ENCODE measurements at places on chromosomes 13 and 19.

- no peak for DNase-seq
Observed at GRCh38 chr19:7397687-7398086, 49.0 kb downstream of the ARHGEF18 start.

- no peak for DNase-seq
Observed at GRCh38 chr19:1460033-1460995, 10.4 kb downstream of the APC2 start.

- DNase-seq: peak; percentile 38
Observed at GRCh38 chr19:19214892-19215291, 3.1 kb downstream of the NCAN start.

GRCh38 chr13:66353664-66354063, 876.5 kb downstream of the PCDH9 start:
- no peak for DNase-seq

DNA sequence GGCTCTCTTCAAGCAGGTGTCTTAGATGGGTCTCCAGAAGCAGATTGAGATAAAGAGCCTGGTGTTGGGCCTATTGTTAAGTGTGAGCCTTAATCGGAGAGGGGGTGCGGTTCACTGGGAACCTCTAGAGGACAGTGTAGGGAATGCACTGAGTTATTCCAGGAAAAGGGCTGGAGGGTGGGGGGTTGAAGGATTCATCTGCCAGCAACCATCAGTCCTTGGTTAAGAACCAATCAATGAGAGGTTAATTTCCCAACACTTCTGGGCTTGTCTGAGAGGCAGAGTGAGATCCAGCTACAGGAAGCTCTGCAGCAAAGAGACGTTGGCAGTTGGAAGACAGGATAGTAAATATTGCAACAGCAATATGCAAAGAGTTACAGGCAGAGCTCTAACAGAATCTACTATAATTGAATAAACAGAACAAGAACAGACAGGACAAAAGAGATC, 28.7 kb downstream of the CYP4F2 start:
- DNase-seq: peak; percentile 28

DNA sequence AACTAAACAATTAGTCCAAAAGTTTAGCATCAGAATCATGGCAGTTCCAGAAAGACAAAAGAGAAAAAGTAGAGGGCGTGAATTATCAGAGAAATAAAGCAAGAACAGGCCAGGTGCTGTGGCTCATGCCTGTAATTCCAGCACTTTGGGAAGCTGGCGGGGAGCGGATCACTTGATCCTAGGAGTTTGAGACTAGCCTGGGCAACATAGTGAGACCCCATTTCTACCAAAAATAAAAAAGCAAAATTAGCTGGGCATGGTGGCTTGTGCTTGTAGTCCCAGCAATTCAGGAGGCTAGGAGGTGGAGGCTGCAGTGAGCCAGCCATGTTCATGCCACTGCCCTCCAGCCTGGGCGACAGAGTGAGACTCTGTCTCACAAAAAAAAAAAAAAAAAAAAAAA, 18.4 kb downstream of the ARL11 start:
- no peak for DNase-seq

GRCh38 chr19:17645339-17645963, 42.7 kb downstream of the UNC13A start:
- DNase-seq: no peak

GRCh38 chr13:75636436-75637180, 478 bp downstream of the LMO7 start:
- DNase-seq: peak; percentile 24

GRCh38 chr13:41085961-41086585, 24.8 kb downstream of the WBP4 start:
- no peak for DNase-seq

- no peak for DNase-seq
Observed at GRCh38 chr13:40629678-40630384, 36.6 kb downstream of the FOXO1 start.

- no peak for DNase-seq
Observed at GRCh38 chr13:95236774-95237173, 64.5 kb downstream of the ABCC4 start.

DNA sequence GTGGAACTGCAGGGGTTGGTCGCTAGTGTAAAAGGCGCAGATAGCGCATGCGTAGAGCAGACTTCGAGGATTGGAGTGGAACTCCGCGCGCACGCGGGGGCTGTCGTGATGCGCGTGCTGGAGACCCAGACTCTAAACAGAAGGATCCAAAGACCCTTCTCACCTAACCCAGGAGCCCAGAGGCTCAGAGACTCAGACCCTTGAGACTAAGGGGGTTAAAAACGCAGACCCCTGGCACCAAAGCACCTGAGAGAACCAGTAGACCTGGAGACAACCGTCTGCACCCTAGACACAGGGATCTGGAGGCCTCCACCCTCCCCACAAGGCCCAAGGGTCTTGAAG, 567 bp upstream of the CTU1 start:
- DNase-seq: no peak

DNA sequence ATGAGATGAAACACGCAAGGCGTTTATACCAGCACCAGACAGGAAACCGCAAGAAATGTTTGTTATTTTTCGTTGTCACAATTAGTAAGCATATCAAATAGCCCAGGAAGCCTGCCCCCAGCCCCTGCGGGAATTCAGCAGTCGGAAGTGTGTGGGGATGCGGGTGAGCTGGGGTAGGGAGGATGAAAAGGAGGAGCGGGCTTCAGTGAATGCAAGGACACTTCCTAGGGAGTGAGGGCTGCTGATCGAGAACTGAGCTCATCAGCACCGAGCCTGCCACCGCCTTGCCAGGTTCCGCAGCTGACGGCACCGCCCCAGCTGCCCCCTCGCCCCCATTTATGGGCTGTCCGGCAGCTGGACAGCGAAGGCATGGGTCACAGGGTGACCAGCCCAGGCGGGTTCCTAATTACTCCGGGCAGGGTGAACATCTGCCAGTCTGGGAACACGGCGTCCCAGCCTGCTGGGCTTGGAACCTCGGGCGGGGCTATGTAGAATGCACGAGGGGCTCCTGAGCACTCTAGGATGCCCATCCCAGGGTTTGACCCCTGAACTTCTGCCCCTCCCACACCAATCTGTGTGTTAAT, 1.6 kb upstream of the BEST2 start:
- no peak for DNase-seq

DNA sequence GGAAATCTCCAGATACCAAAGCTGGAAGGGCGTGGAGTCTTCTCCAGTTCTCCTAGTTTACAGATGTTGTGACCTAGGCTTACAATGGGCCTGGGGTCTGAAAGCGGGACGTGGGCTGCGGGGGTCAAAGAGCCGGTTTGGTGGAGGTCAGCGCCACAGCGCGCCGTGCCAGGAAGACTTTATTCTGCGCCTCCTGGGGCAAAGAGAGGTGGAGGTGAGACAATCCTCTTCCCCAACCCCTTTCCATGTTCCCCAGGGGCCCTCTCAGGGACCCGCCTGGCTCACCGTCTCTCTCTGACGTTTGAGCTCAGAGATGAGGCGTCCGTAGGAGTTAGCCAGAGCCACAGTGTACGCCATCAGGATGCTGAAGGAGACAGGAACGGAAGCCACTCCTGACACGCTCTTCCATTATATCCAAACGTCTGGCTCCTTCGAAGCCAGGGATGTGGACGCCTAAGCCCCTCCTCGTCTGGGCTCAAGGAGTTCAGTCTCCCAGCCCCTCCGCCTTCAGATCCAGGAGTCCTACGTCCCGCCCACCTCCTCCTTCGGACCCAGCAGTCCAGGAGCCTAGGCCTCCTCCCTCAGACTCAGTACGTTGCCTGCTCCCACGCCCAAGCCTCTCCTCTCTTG, 776 bp upstream of the LENG1 start:
- peak; percentile 78 for DNase-seq

DNA sequence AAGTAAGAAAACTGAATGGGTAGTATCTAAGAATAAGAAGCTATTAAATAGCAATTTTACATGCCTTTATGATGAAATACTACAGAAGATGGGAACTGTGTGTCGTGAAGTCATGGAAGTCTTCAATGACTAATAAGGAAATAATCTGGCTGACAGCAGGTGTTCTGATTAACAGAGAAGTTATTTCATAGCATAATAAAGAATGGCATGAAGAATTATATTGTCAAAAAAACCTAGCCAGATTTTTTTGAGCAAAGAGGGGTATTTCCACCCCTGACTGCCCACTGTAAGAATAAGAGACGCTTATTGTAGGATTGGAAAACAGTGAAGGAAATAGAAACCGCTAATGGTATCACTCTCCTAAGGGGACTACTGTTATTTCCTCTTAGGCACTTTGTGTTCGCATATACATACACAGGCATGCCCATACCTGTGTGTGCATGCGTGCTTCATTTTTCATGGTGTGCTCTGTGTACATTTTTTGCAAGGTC, 318.8 kb downstream of the SHISA2 start:
- DNase-seq: no peak

GRCh38 chr19:30402436-30403202, 30.4 kb downstream of the ZNF536 start:
- DNase-seq: no peak

GRCh38 chr13:88862095-88862620, 1191.0 kb downstream of the SLITRK5 start:
- no peak for DNase-seq

DNA sequence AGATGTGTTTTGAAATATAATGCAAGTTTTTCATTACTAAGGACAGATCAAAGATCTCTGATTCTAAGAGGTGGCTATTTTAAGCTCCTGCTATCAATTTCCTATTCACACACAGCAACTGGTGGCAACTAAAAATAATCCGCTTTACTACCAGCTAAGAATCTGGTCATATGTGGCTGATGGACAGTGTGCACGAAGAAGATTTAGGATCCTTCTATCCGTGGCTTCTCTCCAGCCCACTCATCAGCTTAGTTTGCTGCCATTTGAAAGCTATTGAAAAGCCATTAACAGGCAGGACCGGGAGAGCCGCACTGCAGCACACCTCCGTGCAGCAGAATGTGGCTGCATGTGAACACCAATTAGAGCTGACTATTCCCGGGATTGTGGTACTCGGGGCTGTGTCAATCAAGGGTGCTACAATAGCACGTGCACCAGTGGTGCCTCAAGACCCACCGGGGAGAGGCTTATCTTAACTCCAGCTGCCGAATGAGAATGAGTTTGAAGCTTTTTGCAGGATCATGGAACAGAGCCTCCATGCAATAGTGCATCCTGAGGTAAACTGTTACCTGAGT, at the start of gene MYO16:
MYO16 (plus strand) TSS at position 431 of the 572 bp plus-strand sequence. CDS start 234 bp downstream, outside the sequence.
- DNase-seq: no peak

- DNase-seq: no peak
Observed at GRCh38 chr13:30345426-30346100, 38.2 kb upstream of the KATNAL1 start.

- no peak for DNase-seq
Observed at GRCh38 chr13:35930665-35931631, 200.2 kb downstream of the DCLK1 start.

DNA sequence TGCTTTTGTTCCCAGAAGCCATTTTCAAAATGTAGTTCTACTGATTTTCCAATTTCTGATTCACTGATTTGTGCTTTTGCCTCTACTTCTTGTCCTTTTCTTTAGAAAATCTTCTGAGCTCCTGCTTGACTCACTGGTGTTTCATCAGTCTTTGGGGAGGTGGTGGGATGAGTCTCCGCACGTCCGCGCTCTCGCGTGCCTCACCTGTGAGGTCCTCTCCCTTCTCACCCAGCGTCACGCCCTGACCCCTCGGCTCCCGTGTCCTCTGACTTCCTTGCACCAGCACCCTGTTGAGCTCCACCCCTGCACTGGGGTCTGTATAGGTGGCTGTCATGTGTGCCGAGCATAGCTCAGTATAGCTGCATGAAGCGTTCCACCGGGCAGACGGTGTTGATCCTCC, 52.7 kb upstream of the MCF2L start:
- DNase-seq: no peak

- no peak for DNase-seq
Observed at GRCh38 chr19:55947532-55947931, at the start of gene NLRP8. TSS of gene NLRP8 (plus strand) at chr19:55947832.

DNA sequence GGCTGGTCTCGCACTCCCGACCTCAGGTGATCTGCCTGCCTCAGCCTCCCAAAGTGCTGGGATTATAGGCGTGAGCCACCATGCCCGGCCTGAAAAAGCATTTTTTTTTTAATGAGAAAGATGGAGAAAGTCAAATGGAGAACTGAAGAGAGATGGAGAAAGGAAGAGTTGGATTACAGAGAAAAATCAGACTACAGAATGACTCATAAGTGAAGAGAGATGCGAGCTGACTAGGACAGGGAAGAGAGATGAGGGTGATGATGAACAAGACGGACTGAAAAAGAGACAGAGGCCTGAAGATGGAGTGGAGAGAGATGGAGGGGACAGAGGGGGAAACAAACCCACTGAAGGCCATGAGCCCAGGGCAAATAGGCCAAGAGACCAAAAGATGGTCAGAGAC, 1.5 kb downstream of the DHX34 start:
- no peak for DNase-seq

- DNase-seq: no peak
Observed at GRCh38 chr13:48110931-48111721, 16.2 kb upstream of the MED4 start.

DNA sequence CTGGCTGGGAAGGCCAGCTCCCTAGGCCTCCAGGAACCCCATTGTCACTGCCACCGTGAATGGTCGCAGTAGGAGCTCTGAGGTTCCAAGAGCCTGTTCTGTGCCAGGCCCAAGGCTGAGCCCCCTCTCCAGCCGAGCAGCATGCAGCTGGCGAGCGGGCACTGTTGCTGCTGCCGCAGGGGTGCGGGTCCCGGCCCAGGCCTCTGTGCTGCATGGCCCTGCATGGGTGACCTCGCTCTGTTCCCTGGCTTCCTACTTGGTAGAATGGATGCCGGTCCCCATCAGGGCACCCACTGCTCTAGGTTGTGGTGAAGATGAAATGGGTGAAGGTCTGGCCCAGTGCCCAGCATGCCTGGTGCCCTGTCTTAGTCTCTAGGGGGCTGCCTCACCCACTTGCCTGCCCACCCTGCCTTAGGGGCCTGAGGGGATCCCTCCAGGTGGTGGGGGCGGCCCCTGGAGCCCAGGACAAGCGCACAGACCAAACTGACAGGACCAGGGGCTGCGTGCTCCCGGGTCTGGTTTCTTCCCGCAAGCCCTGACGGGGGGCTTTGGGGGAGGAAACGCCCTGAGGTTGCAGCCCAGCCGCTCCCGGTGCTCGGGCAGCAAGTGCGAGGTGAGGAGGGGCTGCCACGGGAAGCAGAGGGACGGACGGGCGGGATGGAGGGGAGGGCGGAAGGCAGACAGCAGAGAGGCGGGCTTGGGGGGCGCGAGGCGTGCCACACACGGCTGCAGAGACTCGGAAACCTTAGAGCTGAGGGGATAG, 8.7 kb upstream of the UQCR11 start:
- no peak for DNase-seq
